ENCODE measurements at places on chromosomes 13 and 19.
A peak's percentile ranks its signal among the peaks of the same experiment; 100 is the strongest.

GRCh38 chr13:114131583-114132418, 622 bp downstream of the RASA3 start:
- DNase-seq: no peak

- DNase-seq: no peak
These were observed 108.7 kb downstream of the TEX29 start for GRCh38 chr13:111429064-111429558.

DNA sequence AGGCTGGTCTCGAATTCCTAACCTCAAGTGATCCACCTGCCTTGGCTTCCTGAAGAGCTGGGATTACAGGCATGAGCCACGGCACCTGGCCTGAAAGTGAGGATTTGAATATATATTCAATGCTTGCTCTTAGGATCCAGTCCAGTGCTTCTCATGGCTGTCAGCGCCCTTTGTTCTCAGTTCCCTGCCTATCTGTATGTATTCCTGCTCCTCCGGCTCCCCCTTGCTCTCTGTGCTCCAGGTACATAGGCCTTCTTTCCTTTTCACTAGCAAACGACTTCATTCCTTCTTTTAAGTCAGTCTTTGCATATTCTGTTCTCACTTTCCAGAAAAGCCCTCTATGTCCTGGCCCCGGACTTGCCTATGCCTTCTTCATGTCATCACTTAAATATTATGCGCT, 232.8 kb downstream of the DACH1 start:
- DNase-seq: no peak

DNA sequence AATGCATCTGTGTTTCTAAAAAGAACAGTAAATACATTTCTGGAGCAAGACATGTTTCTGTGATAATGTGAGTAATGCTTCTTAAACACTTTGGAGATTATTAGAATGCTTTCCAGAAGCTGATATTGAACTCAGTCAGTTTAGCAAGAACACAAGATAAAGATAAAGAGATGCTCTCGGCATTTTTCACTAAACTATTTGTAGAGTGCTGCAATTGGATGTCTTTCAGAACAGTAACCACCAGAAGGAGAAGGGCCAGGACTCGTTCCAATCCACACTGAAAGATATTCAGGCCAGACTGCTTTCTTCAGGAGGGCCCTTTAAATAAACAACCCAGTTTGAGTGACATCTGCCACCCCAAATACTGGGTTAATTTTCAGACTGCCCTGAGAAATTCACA, 456.0 kb downstream of the TBC1D4 start:
- DNase-seq: no peak

GRCh38 chr19:41936416-41936850, 8.2 kb upstream of the ERFL start:
- DNase-seq: no peak

DNA sequence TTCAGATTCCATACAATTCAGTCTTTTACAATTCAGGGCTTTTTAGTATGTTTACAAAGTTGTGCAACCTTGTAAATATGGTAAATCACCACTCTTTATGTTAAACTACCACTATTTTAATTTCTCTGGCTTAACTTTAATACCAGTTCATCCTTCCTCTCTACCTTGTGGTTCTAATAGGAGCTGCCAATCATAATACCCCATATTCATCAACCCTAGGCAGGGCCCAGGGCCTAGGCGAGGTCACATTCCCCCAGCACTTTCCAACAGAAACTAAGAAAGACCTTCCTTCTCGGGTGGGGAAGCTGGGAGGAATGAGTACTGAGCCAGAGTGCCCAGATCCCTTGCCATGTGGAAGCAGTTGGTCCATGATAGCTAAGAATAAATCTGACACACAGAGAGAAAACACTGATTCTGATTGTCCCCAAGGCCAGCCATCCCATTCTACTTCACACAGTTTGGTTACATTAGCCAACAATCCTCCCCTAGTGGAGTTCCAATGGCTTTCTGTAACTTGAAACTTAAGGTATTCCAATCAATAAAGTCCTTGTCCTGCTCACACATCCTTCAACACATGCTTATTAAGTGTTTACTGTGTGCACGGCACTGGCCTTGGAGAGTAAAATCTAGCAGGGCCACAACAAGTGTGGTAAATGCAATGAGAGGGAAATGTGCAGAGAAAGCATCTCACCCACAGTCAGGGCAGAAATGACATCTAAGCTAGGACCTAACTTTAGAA, 76.8 kb downstream of the NUFIP1 start:
- no peak for DNase-seq

GRCh38 chr19:49486232-49486631, 1.2 kb upstream of the RPL13A start:
- DNase-seq: no peak

GRCh38 chr19:46489445-46490272, 6.0 kb downstream of the PNMA8B start:
- no peak for DNase-seq

DNA sequence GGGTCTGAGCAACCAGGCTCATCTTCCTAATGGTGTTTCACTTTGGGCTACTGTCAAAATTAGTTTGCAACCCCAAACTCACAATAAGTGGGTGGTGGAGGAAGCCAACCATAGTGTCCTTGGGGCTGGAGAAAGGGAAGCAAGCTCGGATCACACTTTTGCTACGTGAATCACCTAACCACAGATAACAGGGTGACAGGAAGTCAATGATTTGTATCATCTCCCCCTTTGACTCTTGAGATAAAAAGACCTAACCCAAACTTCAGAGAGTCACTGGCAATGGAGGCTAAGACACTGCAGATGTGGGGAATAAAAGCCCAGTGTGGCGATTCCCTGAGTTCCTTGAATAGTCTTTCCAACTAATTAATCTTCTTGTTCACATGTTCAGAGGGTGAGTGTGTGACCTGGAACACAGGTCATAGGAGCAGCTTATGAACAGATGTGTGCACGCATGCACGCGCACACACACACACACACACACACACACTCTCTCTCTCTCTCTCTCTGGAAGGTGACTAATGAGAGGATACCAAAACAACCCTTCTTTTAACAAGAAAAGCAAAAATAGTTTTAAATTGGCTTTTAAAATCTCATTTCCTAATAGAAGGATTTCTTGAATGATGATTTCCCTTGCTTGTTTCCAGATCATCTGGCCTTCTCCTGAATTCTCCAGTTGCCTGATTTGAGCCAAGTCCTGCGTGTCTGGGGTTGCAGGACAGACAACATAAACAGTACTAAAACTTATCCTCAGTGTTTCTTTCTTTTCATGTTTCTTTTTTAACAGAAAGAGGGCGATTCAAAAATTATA, 21.2 kb upstream of the DOCK9 start:
- DNase-seq: no peak

DNA sequence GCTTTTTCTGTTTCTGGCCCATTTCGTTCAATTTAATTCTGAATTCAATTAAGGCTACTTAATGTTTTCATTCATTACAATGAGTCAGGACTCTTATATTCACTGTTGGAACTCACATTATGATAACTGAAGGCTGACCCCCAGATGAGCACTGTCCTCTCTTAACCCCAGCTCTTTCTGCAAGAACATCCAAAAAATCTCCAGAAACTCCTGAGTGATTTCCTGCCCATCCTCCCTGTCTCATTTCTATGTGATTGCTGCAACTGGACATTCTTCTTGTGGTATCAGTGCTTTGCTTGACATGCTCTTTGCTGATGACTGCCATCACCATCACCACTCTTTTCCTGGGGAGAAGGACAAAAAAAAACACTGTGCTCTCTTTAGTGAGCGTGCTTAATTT, 240.3 kb downstream of the SPRY2 start:
- no peak for DNase-seq

- DNase-seq: peak; percentile 18
These were observed 362.5 kb downstream of the TDRD3 start for GRCh38 chr13:60759499-60759898.

GRCh38 chr19:10908380-10908960, 20.0 kb downstream of the YIPF2 start:
- DNase-seq: no peak

GRCh38 chr19:18669524-18669817, 14.0 kb upstream of the CRTC1 start:
- DNase-seq: no peak

- no peak for DNase-seq
These were observed 25.3 kb upstream of the TBC1D4 start for GRCh38 chr13:75507027-75508001.

All from kidney epithelial cell (primary cell).